ENCODE measurements at places on chromosomes 2 and 18. TPM values are rescaled to one million over a fixed set of nuclear protein-coding genes. Genes with fewer than 3 reads are reported as not detected.

GRCh38 chr18:32280188-32280783, 90.4 kb downstream of the MEP1B start:
- DNase-seq, result no peak

DNA sequence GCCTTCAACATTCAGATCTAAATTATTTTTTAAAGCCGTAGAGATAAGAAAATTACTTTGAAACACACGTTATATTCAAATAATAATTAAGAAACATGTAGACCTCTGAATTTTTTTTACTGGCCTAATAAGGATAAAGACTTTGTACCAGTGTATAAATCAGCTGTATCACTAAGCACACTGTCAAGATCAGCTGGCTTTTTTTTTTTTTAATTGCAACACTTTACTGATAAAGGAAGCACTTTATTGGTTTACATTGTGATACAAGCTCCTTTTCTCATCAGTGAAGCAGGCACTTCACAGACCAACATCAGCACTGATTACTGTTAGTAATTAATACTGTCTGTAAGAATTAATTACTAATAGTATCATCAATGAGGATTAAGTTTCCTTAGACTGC, 88.5 kb downstream of the RBBP8 start:
- no peak for DNase-seq

DNA sequence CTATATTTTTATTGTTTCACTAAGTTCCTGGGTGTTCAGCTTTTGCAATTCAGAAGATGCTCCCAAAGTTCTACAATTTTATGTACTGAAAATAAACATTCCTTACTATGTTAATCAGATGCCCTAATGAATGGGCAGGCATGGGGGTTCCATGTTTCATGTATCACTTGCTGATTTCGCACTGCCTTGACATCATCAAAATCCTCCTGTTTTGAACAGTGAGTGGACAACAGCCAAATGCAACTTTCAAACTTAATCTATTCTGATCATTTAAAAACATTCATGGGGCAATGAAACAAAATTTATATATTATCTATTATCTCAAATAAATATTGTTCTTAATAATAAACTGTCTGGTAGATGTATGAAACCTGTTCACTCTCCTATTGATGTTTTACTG, 43.2 kb downstream of the ZEB2 start:
- DNase-seq, result no peak

- DNase-seq, result no peak
These were observed 508 bp upstream of the TUBA4B start for GRCh38 chr2:219252570-219252899.

DNA sequence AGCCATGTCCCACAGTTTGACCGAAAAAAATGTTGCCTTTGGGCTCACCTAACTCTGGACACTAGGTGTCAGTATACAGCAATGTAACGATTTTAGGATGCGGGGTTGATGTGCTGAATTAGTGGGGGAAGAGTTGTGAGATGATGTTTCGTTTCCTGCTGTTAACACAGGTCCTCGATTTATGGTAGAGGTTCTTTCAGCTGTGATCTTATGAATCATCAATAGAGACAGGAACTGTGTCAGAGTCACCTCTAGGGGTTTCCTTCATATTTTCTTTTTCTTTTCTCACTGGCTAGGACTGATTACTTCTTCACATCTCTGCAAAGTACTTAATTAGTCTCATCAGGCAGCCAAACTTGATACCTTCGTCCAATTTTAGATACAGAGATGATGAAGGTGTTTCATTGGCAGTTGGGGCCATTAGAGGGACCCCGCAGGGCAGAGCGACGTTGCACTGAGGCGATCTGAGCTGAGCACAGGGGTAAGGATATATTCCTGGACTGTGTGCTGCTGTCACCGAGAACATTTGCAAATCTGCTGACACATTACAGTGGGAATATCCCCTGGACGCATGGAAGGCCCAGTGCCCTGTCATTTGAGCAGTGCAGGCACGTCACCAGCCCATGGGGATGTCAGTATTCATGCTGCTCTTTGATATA, 10.2 kb upstream of the MMADHC start:
- no peak for DNase-seq

DNA sequence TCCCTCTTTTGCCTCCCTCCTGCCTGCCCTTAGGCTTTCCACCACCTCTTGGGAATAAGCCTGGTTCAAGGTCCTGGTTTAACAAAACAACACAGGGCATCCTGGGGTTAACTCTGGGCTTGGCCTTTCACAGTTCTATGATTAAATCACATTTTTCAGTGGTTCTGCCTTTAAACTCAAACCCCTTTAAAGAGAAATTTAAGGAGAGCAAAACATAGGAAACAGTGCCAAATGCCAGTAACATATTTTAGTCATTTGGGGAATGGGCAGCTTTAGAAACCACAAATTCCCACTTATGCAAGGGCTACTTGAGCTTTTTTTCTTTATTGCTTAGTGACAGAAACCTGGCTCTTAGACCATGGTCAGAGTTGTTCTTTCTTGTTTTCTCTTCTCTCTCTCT, 112.2 kb upstream of the FZD5 start:
- no peak for DNase-seq

DNA sequence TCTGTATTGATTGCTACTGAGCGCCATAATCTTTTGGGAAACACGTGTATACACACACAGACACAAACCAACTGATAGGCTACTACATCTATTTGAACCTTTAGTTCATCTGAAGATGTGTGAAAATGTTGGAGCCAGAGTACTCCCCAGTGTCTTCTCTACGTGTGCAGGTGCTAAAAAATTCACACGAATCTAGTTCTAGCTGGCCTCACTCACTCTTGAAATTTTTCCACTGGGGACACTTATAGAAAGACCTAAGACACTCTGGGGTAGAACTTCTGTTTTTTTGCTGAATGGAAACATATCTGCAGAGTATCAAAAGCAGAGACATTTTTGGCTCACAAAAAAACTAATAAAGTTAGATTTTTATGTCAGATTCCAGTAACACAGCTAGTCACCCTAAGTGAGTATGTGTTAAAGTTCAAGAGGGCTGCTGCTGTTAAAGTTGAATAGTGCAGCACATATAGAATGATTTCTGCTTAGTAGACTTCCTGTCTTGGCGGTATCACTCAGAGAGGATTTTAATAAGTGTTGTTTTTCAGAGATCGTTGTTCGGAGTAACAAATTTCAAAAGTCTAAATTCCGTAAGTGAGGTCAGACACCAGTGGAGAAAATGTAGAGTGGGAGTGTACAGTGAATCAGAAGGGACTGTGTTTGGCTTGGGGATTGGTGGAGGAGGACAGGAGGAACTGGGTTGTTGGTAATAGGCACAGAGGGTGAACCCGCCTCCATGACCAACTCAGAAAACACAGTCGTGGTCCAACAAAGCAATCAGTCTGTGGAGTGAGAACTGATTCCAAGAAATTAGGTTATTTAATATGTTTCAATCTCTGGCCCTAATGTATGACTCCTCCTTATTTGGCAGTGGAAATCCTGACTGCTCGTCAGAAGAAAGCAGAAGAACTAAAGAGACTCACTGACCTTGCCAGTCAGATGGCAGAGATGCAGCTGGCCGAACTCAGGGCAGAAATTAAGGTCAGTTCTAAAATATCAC, 43.1 kb downstream of the KCTD18 start:
- DNase-seq, result no peak

DNA sequence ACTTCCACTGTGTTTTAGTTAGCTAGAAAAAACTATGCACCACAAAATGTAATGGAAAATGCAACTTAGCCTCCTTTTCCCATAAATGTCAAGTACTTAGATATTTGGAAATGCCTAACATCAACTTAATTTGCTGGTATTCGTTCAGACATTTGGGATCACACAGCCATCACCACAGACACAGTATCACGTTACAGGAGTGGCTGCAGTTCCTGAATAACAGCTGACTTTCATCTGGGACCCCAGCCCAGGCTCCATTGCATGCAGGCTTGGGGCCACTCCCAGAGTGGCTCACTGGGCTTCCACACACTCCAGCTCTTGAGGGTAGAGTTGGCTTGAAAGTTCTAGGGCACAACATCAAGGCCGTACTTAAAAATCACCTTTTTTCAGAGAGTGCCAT, 9.3 kb downstream of the TMEM182 start:
- DNase-seq, result no peak

Gene IL1B
- not detected for total RNA-seq

Gene LAMA1
- 3.2 TPM for total RNA-seq

Gene GDF7
- total RNA-seq, result 2.0 TPM

Gene SEPTIN10
- total RNA-seq, result 120 TPM

Gene LIPG
- 8.3 TPM for total RNA-seq
